ENCODE measurements at places on chromosomes 2 and 18. TPM values are rescaled to one million over a fixed set of nuclear protein-coding genes. Genes with fewer than 3 reads are reported as not detected.
A peak's percentile ranks its signal among the peaks of the same experiment; 100 is the strongest.

- DNase-seq = no peak
Measured at GRCh38 chr2:98448441-98449145, 3.9 kb downstream of the INPP4A start.

- no peak for DNase-seq
Measured at GRCh38 chr2:180219491-180219890, 212.4 kb upstream of the CWC22 start.

GRCh38 chr18:49630246-49630699 is 68.4 kb downstream of the LIPG start:
- DNase-seq = no peak

DNA sequence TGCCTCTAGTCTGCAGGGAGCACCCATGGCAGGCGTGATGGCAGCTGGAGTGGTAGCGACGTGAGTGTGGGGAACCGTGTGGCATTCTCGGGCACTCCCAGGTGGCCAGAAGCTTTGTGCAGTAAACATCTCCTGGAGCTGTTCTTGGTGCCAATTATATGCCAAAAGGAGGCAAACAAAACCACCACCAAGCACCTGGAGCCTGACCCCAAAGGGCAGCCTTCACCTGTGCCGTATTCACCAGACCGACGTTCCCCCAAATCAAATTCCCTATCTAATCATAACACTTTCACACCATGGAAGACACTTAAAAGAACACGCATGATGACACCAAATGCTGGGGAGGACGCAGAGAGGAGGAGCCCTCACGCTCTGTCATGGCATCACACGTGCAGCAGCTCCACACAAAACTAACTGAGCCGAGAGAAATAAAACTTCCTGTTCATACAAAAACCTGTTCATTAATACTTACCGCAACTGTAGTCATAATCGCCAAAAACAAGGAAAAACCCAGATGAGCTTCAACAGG is 123.6 kb downstream of the EIPR1 start:
- DNase-seq = no peak

- DNase-seq = no peak
Measured at GRCh38 chr2:218798767-218799504, 17.0 kb downstream of the CYP27A1 start.

DNA sequence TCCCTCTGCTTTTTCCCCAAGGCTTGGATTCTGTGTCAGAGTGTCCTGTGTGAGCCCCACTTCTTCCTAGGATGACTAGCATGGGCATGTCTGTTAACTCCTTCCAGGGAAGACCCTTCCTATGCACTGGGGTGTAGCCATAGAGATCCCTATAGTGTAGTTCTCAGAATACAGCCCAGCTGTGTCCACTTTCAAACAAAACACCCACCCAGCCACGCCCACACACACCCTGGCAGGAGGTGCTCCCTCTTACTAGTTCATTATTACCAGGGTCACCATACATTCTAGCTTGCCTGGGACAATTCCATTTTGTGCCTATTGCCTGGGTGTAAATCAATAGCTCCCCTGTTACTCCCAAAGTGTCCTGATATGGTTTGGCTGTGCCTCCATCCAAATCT is 195.6 kb downstream of the MYCN start:
- DNase-seq = no peak

DNA sequence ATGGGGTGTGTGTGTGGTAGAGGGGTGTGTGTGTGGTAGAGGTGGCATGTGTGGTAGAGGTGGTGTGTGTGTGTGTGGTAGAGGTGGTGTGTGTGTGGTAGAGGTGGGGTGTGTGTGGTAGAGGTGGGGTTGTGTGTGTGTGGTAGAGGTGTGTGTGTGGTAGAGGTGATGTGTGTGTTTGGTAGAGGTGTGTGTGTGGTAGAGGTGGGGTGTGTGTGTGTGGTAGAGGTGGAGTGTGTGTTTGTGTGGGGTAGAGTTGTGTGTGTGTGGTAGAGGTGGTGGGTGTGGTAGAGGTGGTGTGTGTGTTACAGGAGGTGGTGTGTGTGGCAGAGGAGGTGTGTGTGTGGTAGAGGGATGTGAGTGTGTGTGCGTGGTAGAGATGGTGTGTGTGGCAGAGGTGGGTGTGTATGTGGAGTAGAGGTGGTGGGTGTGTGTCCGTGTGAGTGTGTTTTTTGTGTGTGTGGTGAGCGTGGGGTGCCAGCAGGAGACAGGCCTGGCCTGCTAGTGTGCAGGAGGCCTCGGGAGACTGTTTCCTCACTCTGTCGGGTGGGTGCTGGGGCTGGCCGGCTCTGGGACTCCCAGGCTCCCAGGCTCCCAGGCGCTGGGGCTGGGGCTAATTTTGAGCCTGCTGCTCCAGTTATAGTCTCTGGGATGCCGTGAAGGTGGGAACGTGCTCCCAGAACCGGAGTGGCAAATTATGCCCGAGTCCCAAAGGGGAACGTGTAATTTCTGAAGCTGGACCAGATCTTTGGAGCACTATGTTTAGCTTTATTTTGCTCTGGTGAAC is 165.2 kb downstream of the DYSF start:
- peak; percentile 57 for DNase-seq

- DNase-seq = no peak
Measured at GRCh38 chr2:112021781-112022231, 33.3 kb upstream of the TMEM87B start.

GRCh38 chr18:56443166-56443907 is 195.1 kb downstream of the TXNL1 start:
- no peak for DNase-seq

DNA sequence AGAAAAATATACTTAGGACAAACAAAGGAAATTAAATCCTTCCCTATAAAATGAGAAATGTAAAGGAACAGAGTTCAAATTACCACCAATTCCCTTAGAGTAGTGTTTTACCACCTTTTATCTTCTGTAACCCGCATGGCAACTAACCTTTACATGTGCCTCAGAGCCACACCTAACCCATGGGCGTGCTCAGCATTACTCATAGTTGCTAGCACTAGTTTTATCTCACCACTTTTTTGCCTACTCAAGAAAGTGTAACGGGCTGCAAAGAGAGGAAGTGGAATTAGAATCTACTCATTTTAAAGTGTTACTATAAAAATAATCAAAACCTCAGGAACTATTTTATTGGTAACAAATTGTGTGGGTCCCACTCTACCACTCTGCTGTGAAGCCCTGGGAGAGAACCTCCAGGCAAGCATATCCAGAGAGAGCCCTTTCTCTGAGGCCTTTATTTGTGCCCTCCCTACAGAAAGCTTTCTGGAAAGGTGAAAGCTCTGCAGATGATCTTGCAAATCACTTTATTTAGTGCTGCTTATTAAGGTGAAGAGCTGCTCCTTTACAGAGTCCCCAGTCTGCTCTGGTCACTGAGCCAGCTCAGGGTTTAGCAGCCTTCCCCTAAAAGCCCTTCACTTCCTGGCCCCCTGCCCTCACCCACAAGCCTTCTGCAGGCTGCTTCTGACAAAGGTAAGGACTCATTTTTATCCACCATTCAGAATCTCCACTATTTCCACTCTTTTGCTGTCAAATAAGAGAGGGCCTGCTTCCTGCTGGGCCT is 98.8 kb downstream of the TRABD2A start:
- DNase-seq = no peak

DNA sequence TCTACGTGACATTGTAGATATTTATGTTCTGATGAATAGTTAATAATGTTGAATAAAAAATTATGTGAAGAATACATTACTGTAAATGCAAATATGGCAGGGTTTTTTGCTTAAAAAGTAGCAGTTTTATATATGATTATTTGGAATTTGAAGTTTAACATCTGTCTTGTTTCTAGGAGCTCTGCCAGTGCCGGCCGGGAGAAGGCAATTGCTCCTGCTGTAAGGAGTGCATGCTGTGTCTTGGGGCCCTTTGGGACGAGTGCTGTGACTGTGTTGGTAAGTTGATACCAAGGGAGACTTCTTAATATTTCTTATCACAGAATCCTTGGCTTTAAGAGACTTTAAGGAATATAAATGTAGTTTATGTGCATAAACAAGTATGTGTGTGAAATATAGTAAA is 25.2 kb downstream of the TWSG1 start:
- no peak for DNase-seq

The C2orf66 gene
- not detected for total RNA-seq

The ASPRV1 gene
- total RNA-seq = 1.3 TPM

The ANTXR1 gene
- total RNA-seq = 79.8 TPM

The C2orf72 gene
- not detected for total RNA-seq

The NYAP2 gene
- not detected for total RNA-seq

The ANKRD62 gene
- total RNA-seq = not detected

The SCLY gene
- total RNA-seq = 10.3 TPM

The CCDC150 gene
- total RNA-seq = 1.4 TPM

All from sigmoid colon (tissue), 7 donors.